GM10248 (cell line): ENCODE measurements at places on chromosomes 1 and 21.

DNA sequence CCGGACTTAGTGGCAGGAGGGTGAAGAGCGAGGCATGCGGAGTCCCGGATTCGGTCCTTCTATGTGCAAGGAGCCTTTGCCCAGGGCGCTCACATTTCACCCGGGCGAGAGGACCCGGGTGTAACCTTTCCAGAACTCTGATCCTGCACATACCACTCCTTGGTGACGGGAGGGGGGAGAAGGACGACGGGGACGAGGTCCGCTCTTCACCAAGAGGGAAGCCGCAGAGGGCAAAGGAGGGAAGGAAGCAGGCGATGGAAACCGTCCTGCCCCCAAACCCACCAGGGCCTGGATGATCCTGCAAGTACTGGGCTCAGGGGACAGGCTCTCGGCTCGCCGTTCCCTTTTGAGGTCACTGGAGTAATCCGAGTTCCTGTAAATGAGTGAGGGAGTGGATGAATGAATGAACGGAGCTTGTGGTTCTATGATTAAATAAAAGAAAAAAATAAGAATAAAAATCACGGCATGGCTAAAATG, 993 bp downstream of the SYPL2 start:
- peak; percentile 14 for DNase-seq

DNA sequence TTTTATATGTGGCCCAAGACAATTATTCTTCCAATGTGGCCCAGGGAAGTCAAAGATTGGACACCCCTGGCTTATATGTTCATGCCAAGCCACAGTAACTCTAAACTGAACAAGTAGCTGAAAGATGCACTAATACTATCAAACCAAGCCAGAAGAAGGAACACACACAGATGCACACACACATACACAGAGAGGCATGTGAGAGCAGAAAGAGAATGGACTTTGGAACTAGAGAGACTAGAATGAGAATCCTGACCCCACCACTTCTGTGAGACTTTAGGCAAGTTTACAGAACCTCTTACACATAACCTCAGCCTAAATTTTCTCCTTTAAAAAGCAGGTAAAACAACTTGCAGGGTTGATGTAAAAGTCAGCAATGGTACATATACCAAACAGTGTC, 11.2 kb upstream of the TMEM81 start:
- no peak for DNase-seq

DNA sequence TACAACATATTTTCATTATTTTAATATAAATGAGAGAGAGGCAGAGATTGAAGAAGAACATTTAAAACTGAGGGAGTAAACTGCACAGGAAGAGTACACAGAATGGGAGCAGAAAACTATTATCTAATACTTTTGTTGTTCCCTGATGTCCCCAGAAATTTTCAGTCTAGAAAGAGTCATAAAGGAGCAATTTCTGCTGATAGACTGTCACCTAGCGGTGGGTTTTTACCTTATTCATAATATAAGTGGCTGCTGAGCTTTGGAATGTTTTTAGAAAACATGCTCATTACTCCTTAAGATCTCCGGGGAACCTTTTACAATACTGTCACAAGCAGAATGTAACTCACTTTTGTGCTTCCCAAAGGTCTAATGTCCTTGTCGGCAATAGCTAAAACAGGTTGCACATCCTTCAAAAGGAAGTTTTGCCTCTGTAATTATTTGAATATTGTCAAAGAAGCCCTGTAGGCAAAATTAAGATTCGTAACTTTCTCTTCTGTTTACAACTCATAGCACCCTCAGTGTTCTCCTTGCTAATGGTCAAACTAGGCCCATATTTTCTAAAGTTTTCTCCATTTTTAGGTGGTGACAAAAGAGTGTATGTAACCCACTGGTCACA, 4.9 kb upstream of the NPL start:
- DNase-seq, result peak; percentile 35

DNA sequence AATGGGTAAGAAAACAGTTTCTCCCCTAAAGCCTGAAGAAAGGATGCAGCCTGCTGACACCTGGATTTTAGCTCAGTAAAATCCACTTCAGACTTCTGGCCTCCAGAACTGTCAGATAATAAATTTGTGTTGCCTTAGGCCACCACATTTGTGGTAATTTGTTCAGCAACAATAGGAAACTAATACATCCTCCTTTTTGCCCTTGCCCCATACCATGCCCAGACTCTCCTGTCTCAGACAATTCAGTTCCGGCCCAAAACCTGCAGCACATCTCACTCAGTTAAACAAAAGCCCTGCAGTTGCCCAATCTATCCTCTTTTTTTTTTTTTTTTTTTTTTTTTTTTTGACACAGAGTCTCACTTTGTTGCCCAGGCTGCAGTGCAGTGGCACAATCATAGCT, 25.8 kb downstream of the SMIM12 start:
- no peak for DNase-seq

GRCh38 chr1:220067269-220068204, 21.2 kb upstream of the EPRS1 start:
- DNase-seq, result no peak

DNA sequence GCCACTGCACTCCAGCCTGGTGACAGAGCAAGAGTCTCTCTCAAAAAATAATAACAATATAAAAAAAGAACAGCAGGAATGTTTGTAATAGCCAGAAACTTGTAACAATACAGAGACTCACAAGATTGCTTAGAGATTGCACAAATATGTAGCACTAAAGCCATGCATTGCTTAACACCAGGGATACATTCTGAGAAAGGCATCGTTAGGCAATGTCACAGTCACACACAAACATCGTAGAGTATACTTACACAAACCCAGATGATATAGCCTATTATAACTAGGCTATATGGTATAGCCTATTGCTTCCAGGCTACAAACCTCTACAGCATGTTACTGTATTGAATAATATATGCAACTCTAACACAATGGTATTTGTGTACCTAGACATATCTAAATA, 45.3 kb downstream of the GPATCH2 start:
- no peak for DNase-seq

GRCh38 chr1:234716908-234717375, 107.0 kb upstream of the IRF2BP2 start:
- no peak for DNase-seq
